ENCODE measurements at places on chromosomes 3 and 15.

DNA sequence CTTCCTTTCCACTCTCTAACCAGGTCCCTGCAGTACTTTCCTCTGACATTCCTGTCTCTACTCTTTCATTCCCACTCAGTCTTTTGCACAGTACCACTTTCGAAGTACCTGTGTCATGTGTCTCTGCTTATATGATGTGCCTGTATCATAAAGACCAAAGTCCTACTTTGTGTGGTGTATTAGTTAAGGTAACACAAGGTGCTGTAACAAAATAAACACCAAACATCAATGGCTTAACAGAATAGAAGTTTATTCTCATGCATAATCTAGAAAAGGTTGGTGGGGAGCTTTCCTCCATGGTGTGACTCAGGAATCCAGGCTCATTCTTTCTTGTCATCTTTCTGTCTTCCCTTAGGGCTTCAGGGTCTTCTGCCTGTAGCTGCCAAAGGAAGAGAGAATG lies 3.3 kb downstream of the TMED3 start:
- no peak for DNase-seq

DNA sequence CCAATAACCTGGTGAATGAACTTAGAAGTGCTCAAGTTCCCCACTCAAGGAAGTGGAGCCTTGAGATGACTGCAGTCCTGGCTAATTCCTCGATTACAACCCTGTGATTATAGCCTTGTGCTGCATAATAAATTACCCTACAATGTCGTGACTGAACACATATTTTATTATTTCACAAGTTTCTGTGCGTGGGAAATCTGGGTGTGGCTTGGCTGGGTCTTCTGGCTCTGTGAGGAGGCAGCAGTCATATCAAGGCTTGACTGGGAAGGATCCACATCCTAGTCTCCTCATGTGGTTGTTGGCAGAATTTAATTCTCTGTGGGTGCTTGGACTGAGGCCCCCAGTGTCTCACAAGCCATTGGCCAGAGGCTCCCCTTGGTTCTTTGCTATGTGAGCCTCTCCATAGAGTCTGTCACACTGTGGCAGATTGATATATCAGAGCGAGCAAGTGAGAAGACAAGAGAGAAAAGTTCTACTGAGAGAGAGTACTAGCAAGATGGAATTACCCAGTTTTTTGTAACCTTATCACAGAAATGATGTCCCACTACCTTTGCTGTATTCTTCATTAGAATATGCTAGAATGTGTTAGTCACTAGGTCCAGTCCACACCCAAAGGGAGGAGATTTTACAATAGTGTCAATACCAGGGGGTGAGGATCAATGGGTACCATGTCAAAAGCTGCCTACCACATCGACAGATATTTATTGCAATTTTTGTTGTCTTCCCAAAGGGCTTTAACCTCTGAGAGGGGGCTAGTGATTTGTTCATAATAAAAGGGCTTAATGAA lies 102.8 kb upstream of the TBC1D5 start:
- DNase-seq = no peak

DNA sequence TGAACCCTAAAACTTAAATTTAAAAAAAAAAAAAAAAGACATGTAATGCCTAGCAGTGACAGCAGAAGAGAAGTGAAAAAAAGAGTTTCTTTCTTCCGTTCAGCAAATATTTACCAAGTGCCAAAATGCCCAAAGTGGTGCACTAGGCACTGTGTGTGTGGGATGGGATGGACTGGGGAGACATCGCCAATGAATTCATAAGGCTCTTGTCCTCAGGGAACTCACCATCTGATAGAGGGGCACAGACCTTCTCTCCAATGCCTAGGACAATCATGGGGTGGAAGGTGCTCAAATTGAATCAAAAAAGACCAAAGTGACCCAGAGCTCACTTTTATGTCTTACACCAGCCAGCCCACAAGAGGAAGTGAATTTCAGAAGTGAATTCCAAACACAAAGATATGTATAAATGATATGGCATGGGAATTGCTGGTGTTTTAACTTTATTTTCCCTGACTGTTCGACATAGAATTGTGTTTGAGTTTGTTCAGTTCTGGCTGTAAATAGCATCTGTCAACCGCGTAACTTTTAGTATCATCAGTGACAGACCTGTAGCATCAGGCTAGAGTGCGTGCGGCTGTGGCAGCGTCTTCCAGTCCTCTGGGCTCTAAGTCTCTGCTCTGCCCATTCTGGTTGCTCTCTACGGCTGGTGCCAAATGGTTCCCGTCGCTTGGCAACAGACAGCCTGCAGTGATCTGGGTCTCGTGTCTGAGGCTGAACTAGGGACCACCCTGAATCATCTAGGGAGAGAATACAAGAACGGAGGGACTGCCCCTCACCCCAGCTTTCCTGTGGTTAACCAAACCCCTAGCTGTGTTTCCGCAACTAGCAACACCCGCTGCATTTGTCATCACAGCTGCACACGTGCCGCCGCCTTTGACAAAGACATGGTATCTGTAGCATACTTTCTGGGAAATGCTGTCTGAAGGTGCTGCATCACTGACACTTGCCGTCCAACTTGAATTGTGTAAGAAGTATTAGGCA lies 154.0 kb upstream of the THBS1 start:
- peak; percentile 57 for DNase-seq

GRCh38 chr15:63051156-63052066 lies 8.9 kb downstream of the TPM1 start:
- no peak for DNase-seq

DNA sequence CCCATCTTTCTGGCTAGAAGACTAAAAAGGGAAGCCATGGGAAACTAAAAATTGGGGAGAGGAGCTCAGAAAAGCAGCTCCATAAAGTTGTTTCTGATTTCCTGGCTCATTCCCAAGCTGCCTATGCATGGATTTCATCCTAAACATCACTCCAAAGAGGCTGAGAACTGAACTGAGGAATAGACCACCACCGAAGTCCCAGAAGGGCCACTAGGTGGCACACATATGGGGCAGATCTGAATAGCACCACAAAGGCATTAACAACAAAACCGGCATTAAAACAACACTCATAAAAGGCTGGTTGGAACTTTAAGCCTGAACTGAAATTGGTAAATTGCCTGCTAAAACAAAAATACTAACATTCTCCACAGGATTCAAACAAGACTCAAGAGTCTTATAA lies 106.3 kb downstream of the PLD1 start:
- DNase-seq = peak; percentile 1
